Stimulated activated CD8-positive, alpha-beta memory T cell treated with anti-CD3 and anti-CD28 coated beads, Interleukin-4, amount 100 ng/mL, for 1 hour (primary cell): ENCODE measurements at places on chromosomes 16 and 17.

DNA sequence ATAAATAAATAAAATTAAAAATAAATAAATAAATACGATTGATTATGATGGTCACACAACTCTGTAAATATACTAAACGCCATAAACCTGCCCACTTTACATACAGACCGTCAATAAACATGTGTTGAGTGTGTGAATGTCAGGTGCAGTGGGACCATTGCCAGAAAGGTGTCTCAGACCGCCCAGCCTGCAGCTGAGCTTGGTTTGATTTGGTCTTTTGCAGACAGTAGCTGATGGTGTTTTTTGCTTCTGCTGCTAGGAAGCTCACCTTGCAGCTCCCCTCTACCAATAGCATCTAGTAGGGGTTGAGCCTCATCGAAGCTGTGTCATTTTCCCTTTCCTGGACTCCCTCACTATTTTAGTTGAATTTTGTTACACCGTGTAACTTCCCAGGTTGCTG, 23.5 kb downstream of the UBALD1 start:
- no peak for DNase-seq

DNA sequence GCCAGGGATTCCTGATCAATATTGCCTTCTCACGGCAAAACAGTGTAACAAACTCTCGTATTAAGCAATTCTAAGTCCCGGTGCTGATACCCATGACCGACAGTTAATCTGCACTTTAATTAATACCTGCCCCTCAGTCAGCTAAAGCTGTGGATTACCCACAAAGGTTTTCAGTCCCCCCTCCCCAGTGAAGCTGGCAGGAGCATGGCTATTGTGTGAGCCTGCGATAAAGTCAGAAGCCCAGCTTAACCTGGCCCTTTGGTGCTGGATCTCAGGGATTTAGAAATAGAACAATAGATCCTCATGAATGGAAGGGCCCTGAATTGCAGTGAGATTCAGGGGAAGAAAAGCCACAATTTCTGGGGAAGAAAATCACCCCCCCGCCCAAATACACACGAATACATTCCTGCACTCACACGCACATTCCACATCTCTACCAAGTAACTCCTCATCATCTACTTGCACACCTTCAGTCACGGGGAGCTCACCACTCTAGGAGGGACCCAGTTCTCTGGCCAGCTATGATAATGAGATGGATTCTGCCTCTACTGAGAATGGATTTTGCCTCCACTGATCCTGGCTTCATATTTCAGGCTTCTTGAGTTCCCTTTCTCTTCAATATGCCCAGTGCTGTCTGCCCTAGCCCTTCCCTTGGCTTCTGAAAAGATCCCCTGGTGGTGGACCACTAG, 102.6 kb downstream of the WSCD1 start:
- DNase-seq: no peak

DNA sequence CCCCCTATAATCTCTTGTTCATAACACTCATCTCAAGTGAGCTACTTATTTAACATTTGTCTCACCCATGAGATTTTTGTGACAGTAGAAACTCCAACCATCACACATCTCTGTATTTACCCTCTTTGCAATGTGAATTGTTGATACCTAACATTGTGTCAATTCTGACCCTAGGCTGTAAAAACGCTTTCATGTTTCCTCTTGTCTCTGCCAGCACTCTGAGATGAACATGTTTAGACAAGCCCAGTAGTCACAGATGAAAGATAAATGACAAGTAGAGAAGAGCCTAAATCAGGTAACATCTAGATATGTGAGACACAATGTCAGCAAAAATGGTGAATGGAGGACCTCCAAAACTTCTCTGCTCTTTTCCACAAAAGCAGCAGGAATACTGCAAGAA, 1254.5 kb upstream of the GOT2 start:
- no peak for DNase-seq

DNA sequence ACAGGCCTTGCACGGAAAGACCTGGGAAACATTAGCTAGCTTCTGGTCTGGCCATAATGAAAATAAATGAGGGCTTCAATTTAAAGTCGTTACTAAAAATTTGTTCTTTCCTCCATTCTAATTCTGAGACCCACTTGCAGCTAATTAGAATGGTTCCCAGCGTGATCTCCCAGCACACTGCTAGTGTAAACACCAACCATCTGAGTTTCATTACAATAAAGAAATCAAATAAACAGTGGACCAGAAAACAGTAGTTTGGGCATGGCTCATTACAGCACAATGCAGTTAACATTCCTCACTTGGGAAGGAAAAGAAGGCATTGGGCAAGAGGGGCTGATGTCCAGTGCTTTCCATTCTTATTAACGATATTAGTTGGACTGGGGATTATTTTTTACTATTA, 410.9 kb upstream of the SOX9 start:
- no peak for DNase-seq

GRCh38 chr16:31108794-31109558, 790 bp downstream of the BCKDK start:
- no peak for DNase-seq

- no peak for DNase-seq
These were observed 119.7 kb downstream of the SNX29 start for GRCh38 chr16:12096157-12096777.

- DNase-seq: no peak
These were observed 76.0 kb downstream of the CLEC16A start for GRCh38 chr16:11020388-11020787.

DNA sequence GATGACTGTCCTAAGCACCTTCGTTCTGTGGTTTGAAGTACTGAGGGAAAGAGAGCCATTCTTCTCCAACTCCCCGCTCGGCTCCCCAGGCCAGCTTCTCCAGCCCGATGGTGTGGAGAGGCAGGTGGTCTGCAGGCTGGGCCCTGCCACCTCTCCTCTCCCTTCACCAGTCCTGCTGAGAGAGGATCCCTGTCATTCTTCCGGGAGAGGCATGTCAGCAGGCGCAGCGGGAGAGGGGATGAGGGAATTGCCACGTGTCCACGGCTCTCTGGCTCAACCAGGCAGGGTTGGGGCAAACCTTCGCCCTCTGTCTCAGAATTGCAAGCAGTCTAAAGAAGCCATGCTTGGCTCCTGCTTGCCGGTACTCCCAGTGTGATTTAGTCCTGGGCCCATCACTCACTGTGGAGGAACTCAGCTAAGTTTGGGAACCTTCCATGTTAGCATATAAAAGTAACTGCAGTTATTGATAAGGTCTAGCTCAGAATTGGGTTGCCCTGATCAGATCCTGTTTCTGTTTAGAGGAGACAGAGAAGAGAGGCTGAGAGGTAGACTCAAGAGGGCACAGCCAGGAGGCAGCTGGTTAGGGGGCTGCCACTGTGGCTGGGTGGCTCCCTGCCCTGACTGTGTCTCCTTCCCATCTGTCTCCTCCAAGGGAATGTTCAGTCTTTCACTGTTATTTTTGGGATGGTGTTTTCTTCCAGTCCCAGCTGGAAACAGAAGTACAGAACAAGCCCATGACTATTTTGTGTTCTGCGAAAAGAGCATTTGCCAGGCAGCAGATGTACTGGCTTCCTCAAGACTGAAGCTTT, 17.4 kb downstream of the HS3ST3B1 start:
- DNase-seq: no peak

DNA sequence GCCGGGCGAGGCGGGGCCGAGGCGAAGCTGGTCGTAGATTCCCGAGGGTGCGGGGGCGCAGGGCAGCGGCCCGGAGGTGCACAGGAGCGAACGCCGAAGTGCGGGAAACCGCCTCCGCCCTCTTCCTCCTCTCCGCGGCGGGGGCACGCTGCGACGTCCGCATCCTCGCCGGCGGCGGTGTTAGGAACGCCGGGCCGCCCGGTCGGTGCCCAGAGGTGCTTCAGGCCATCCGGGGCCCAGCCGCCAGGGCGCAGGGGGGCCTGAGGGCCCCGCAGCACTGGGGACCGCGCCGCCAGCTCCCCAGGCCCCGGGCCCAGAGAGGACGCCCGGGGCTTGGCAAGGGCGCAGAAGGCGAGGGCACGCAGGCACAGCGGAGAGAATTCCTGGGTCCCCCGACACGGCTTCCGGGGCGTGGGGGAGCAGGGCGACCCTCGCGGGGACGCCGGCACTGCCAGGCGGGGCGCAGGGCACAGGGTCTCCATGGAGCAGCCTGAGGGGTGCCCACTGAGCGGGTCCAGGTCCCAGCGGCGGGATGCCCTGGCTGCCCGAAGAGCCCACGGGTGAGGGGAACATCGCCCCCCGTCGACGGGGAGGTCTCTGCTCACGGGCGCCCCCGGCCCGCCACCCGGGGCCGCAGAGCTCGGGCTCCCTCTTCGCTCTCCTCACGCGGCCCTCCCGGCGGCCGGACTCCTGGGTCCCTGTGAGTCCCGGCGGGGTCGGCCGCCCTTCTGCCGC, 576 bp downstream of the EPOP start:
- no peak for DNase-seq

- no peak for DNase-seq
These were observed 22.8 kb downstream of the ZDHHC7 start for GRCh38 chr16:84988328-84989080.

- no peak for DNase-seq
These were observed 8.9 kb downstream of the ANKRD11 start for GRCh38 chr16:89481356-89481955.

- no peak for DNase-seq
These were observed 11.4 kb upstream of the NCBP3 start for GRCh38 chr17:3857261-3858105.

GRCh38 chr16:11667824-11668622, at the start of gene SNN:
SNN (plus strand) TSS chr16:11668455; CDS start chr16:11676060, 7,605 bp downstream.
- peak; percentile 73 for DNase-seq

- DNase-seq: no peak
These were observed 141.1 kb downstream of the RAB11FIP4 start for GRCh38 chr17:31532526-31532925.

- DNase-seq: peak; percentile 66
These were observed 12.5 kb upstream of the SREBF1 start for GRCh38 chr17:17849147-17849820.

DNA sequence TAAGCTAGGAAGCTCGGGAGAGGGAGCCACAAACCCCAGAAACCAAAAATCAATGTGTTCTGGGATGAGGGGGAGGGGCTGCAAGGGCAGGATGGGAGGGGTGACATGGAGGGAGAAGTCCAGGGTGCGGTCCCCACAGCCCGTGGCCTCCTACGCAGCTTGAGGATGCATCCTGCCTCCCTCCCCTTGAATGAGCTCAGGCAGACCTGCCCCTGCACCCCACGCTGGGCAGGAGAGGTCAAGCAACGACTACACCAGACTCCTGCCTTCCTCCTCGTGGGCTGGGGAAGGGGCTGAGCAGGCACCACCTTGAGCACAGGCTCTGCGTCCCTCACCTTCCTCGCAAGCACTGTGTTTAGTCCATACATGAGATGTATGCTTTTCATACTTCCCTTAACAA, 3.9 kb downstream of the ANKRD13B start:
- DNase-seq: no peak

- peak; percentile 74 for DNase-seq
These were observed 14.0 kb downstream of the FMNL1 start for GRCh38 chr17:45235416-45236281.

DNA sequence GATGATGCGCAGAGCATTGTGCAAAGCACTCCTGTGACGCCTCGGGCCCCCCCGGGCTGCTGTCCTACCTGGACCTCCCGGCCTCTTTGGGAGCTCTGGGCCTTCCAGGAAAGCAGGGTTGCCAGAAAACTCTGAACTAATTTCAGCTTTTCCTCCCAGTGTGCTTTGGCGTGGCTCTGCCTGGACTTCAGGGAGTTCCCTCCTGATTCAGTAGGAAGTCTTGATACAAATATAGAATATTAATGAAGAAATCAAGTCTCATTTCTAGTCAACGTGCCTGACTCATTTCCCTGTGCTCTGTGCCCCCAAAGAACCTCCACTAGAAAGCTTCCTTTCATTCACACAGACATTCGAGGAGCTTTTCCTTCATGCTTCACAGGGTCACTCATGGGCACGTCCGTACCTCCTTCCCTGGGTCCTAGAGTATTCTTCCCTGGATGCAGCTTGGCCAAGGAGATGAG, 84.0 kb upstream of the NOL11 start:
- no peak for DNase-seq

GRCh38 chr17:83201206-83202001, 122.0 kb downstream of the METRNL start:
- no peak for DNase-seq

- DNase-seq: no peak
These were observed 81.5 kb downstream of the CA4 start for GRCh38 chr17:60231234-60231633.

DNA sequence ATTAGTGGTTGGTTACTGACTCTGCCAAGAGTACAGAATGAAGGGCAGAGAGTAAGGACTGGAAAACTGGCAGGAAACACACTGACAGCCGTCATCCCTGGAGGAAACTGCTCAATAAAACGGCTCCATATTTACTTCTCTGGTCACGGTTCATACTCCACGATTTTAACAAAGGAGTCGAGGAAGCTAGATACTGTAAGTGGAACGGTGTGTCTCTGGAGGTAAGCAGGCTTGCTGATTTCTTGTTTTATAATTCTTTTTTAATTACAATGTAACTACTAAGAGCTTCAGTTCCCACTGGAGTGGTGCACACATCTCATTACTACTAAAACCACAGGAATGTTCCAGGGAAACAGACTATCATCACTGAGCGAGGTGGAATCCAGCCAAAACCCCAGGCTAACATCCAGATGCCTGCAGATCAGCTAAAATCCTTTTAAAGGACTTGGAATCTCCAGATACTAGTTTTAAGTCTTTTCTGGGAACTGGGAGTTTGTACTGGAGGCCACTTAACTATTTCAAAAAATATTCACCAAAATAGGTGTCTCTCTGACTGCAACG, 17.8 kb downstream of the SERPINF1 start:
- DNase-seq: no peak

GRCh38 chr16:83040174-83040573, 413.4 kb downstream of the CDH13 start:
- DNase-seq: no peak

DNA sequence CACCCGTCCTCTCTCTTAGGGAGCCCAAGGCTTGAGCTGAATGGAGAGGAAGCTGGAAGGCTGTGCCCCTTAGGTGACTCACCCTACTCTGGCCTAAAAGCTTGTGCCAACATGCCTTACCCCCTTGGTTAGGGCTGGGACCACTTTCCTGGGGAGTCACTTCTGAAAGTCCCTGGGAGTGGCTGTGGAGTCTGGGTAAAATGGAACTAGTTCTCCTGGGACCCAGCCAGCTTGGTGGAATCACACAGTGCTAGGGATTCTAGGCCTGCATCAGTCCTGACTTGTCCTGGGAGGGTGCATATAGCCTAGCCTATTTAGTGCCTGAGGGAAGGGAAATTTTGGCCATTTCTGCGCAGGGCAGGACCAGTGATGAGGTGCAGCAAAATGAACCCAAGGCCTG, 10.5 kb downstream of the MMP28 start:
- DNase-seq: no peak

DNA sequence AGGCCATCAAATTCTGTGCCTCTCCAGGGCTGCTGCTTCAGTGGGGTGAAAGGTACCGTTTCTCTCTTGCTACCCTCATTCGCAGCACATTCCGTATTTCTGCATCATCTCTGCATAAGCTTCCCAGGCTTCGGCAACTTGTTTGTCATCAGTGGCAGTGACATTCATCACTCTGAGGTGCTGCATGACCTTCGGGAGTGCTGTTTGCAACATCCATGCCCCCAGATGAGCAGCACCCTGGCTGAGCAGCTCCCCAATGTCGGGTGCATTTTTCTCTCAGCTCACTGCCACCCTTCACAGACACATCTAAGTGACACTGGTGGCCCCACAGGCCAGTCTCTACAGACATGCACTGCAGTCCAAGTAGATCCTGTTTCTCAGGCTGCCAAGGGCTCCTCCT, 3.8 kb downstream of the CREBBP start:
- DNase-seq: no peak

- no peak for DNase-seq
These were observed 200.4 kb upstream of the ZFHX3 start for GRCh38 chr16:73248316-73248715.

- no peak for DNase-seq
These were observed 164.3 kb downstream of the ANKFN1 start for GRCh38 chr17:56317351-56318208.
